ENCODE measurements at places on chromosomes 2 and 18.

GRCh38 chr2:97267411-97268074 is 154.6 kb downstream of the ANKRD36 start:
- peak; percentile 6 for DNase-seq

DNA sequence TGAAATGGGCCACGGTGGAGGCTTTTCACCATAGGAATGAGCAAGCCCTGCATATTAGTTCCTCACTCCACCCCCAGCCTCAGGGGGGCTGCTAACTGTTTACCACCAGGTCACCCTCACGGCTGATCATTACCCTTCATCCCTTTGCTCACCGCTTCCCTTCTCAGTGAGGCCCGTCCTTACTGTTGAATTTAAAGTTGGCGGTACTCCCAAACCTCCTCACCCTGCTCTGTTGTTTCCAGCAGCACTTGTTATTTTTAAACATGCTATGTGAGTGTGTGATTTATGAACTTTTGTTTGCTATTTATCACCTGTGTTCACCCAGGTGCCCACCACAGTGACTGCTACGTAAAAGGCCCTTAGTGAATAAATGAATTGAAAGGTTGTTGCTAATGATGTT is 243.6 kb downstream of the ZNF407 start:
- DNase-seq, result no peak

DNA sequence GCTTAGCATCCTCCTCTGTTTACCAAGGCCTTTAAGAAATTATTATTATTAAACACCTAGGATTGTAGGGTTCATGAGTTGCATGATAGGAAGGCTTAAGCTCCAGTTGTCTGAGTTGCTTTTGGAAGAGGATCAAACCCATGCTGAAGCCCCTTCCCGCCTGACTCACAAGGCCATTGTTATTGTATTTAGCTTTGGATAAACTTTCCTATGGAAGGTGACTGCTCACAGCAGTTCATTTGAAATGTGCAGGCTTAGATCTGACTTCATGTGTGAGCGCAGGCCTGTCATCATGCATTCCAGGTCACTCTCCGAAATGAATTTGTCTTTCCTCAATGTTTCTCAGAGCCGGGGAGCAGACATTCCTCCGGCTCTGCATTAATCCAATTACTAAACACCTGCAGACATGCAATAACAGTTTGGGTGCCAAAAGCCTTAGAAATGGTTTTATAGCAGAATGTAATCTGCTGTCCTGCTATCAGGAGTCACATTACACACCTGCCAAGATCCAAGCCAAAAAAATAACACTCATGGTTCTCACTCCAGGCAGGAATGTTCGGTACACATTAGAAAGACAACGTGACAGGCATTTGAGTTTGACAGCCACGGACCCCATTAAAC is 119.9 kb downstream of the OSR1 start:
- no peak for DNase-seq

DNA sequence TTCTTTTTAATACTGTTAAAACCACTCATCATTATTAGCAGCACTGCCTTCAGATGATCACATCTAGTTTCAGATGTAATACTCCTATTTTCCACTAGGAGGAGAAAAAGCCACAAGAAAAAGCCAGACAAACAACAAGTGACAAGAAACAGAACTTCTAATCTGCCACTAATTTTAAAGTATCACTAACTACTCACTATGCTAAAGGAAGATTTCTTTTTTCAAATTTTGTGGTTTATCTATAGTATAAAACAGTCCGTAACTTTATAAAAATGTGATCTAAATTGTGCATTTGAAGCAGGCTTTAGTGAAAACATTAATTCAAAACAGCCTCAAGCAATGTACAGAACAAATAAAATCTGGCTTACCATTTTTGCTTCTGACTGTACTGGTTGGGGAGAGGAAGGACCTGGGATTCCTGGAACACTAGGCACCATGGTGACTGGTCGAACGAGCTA is 56.8 kb downstream of the ATF2 start:
- DNase-seq, result peak; percentile 72

DNA sequence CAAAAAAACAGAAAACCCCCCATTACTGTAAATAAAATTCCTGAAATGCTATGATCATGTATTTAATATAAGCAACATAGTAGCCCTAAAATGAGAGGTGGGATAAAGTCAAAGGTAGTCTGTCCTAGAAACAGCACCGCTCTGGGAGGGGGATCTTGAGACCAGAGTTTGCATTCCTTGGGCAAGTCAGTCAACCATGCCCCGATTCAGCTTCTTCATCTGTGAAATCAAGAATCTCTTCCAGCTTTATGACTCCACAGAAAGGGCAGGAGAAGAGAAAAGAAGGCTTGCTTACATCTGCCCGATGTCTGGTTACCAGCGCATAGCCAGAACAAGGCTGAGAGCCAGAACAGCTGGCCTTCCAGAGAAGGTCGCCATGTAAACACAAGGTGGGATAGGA is 2.1 kb upstream of the FBLN7 start:
- DNase-seq, result no peak

- DNase-seq, result no peak
These were observed 129.9 kb downstream of the MTX2 start for GRCh38 chr2:176399074-176399598.

DNA sequence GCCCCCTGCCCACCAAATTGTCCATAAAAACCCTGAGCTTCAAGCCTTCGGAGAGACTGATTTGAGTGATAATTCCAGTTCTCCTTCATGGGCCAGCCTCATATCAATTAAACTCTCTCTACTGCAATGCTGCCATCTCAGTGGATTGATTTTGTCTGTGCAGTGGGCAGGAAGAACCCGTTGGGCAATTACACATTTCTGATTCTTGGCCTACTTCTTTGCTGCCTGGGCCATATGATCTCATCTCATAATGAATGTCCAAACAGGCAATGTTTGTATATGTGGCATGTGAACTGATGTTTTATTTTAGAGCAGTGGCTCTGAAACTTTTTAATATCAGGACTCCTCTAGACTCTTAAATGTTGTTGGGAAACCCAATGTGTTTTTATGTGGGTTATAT is 101.2 kb upstream of the SLC38A11 start:
- DNase-seq, result no peak

GRCh38 chr2:187916799-187917198 is 362.6 kb upstream of the TFPI start:
- DNase-seq, result no peak

GRCh38 chr2:85834466-85834865 is 54.3 kb downstream of the ST3GAL5 start:
- DNase-seq, result no peak

- DNase-seq, result no peak
These were observed 565.4 kb downstream of the TNS1 start for GRCh38 chr2:217437290-217437870.

GRCh38 chr2:202717598-202718310 is 83.0 kb downstream of the FAM117B start:
- no peak for DNase-seq

GRCh38 chr2:111054791-111055691 is 65.7 kb upstream of the BCL2L11 start:
- no peak for DNase-seq

GRCh38 chr2:217790681-217791392 is 212.0 kb downstream of the TNS1 start:
- DNase-seq, result no peak

- DNase-seq, result no peak
These were observed 211.3 kb upstream of the APCDD1 start for GRCh38 chr18:10242936-10243680.

Data from HAP-1 (cell line).